LNCaP clone FGC (cell line): ENCODE measurements at places on chromosomes 4 and X.

DNA sequence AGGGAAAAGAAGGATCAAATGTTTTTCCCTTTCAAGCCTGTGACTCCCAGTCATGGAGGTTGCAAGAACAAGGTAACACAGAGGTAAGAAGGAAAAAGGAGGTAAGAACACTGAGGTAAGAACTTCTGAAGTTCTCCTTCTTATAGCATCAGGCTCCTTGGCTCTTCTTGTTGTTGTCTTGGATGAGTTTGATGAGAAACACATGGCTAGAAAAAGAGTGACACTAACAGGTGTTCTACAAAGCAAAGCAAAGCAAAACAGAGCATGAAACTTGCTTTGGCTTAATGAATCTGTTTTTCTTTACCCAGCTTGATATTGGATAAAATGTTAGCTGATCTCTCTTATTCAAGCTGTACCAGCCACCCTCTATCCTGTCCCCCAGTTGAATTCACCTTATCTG is 231.2 kb upstream of the F9 start:
- DNase-seq, result no peak

- no peak for DNase-seq
These were observed 219.8 kb downstream of the ZNF674 start for GRCh38 chrX:46325312-46325877.

GRCh38 chr4:598925-599324 is 22.8 kb upstream of the TMEM271 start:
- DNase-seq, result no peak

GRCh38 chrX:49999087-49999486 is 76.7 kb downstream of the CLCN5 start:
- no peak for DNase-seq

GRCh38 chr4:7929118-7929951 is 10.3 kb downstream of the AFAP1 start:
- peak; percentile 28 for DNase-seq

- DNase-seq, result no peak
These were observed 180.2 kb downstream of the RBM46 start for GRCh38 chr4:154961263-154961662.

DNA sequence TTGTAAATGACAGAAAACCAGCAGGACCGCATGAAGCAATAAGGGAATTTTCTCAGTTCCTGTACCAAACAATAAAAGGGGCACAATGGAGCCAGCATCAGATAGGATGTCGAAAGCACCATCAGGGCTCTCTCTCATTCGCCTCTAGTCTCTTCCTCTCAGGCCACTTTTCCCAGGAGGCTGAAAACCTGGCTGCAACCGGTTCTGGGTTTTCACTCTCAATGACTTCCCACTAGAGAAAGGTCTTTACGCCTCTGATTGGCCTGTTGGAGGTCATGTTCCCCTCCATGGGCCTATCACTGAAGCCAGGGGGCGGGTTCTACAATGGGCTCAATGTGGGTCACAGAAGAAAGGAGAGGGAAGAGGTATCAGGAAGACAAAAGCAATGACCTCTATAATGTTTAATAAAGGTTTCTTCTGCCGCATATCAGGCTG is 29.3 kb downstream of the ZNF827 start:
- no peak for DNase-seq

GRCh38 chr4:74366367-74366911 is 1.5 kb downstream of the EREG start:
- DNase-seq, result no peak

- DNase-seq, result no peak
These were observed 31.7 kb downstream of the ZNF275 start for GRCh38 chrX:153365670-153366069.

DNA sequence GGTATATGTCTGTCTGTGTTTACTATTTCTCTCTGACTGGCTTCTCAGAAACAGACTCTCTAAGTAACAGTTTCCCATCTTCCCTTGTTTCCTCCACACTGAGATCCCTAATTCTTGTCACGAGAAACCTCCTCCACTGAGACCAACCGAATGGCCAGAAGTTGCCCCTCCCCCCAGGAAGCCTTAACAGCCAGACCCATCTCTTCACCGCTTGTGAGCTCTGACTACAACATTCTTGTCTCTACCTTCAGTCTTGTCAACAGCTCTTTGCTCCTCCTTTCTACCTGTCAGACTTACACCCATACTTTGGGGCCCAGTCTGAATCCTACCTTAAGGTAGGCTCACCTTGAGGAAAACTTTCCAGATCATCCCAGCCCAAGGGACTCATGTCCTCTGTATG is 90.8 kb downstream of the NHSL2 start:
- DNase-seq, result no peak

- peak; percentile 35 for DNase-seq
These were observed 201.5 kb upstream of the FAM241A start for GRCh38 chr4:111943796-111944203.

DNA sequence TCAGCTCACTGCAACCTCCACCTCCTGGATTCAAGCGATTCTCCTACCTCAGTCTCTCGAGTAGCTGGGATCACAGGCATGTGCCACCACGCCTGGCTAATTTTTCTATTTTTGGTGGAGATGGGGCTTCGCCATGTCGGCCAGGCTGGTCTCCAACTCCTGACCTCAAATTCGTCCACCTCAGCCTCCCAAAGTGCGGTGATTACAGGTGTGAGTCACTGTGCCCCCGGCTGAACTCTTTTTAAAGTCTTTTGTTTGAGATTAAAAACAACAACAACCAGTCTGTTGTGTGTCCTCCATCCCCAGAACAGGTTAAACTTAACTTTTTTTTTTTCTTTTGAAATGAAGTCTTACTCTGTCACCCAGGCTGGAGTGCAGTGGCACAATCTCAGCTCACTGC is 36.3 kb upstream of the RBPJ start:
- no peak for DNase-seq

DNA sequence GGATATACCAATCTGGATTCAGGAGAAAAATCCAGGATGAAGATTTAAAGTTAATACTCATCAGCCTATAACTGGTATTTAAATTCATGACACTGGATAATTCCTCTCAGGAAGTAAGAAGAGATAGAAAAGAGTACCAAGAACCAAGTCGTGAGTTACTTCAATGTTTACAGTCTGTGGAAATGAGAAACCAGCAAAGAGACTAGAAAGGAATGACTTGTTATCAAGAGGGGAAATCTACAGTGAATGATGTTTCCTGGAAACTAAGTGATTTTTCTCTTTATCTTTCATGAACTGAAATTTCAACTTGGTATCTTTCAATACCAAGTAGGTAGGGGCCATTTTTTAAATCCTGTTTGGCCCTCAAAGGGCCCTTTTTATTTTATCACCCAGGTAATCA is 217.9 kb upstream of the AFF2 start:
- no peak for DNase-seq

DNA sequence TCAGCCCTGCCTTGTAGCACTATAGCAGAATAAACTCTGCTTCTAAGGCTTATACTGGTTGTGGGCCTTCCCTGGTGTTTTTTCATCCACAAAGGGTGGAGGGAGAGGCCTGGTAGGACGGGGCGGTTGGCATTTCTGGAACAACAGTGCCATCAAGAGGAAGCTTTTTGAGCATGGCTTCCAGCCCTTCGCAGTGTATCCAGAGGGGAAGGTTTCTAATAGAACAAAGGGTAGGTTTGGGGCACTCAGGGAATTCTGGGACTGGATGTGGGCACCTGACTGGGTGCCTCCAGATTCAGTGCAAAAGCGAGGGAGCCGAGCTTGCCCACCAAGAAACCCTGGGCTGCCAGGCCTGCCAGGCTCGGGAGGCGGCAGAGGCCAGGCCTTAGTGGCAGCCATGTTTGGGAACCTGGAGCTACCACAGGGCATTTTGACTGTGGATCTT is 229.6 kb upstream of the AGTR2 start:
- peak; percentile 71 for DNase-seq

DNA sequence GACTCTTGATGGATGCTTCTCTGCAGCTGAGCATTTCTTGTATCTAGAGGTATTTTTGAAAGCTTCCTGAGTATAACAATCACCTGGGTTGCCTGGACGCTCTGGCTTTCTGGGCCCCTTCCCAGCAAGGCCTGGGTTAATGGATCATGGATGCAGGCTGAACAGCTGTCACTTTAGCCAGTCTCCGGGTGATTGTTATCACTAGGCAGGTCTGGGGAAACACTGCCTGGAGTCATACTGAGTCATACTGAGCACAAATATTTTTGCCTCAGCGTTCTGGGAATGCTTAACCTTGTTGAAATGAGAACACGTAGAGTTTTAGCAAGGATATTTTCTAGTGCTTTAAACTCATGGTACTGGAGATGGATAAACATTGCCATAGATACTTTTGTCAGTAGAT is 102.6 kb downstream of the PHEX start:
- DNase-seq, result no peak

DNA sequence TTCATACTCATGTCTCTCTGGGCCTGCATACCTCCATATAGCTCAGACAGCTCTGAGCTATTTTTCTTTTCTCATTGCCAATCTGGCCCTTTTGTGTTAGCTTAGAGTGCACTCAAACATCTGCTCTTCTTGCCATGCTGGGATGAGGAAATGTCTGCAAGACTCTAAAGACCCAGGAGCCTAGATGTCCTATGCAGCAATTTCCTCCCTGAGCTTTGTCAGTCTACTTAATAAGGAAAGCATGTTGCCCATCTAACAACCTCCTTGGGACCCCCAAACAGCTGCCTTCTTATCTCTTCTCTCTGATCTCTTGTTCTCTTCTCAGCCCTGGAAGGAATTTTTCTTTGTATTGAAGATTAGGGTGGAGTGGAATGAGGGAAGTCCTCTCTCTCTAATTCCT is 69.2 kb downstream of the UCHL1 start:
- no peak for DNase-seq

GRCh38 chrX:31237189-31237588 is 165.3 kb upstream of the FTHL17 start:
- DNase-seq, result no peak

DNA sequence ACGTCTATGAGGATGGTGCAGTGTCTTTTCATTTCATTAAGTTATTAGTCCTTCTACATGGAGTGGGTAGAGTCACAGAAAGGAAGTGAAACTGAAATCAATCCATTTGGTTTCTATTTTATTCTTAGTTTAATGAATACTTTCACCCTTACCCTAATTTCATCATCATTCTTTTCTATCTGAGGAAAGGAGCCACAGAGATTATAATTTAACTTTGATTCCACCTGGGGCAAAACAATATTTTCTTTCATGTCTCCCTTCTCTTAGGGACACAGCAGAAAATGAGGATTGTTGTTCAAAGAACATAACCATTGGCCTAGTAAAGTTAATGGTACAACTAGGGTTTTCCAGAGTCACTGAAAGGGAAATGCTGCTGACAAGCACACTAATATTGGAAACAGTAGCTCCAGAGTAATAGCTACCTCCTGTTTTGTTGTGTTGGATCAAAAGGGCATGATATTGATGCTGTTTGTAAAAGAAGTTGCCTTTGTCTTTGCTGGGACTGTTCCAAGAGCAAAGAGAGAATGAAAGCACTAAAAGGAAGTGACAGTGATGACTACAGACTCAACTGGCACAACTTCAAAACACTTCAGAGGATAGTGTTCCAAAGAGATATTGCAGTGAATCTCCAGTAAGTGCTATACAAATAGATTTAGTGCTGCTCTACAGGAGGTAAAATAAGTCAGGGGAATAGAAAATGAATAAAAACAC is 247.1 kb upstream of the PITX2 start:
- DNase-seq, result no peak

DNA sequence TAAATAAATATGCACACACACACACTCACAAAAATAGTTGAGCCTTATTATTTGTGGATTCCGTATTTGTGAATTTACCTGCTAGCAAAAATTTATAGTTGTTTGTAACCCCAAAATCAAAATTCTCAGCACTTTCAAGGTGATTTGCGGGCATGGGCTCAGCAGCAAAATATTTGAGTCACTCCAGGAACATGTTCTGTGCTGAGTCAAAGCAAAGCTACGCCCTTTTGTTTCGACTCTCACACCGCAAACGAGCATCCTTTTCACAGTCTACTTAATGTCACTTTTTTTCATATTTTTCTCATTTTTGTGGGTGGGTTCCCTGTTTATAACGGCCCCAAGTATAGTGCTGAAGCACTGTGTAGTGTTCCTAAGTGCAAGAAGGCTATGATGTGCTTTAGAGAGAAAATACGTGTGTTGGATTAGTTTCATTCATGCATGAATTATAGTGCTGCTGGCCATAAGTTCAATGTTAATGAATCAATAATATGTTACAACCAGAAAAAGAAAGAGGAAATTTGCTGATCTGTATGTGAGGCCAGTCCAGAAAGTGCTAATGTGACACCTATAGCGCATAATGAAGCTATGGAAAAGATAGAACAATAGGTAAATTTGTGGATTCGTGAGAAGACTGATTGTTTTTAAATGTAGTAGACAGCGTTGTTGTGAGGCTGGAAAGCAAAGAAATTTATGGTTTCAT is 723.2 kb upstream of the AGA start:
- no peak for DNase-seq

- DNase-seq, result no peak
These were observed 136.3 kb downstream of the FAAH2 start for GRCh38 chrX:57422790-57423189.

GRCh38 chrX:150615356-150615755 is 46.9 kb downstream of the MTM1 start:
- DNase-seq, result no peak

GRCh38 chrX:6293716-6294115 is 65.0 kb upstream of the NLGN4X start:
- DNase-seq, result no peak

DNA sequence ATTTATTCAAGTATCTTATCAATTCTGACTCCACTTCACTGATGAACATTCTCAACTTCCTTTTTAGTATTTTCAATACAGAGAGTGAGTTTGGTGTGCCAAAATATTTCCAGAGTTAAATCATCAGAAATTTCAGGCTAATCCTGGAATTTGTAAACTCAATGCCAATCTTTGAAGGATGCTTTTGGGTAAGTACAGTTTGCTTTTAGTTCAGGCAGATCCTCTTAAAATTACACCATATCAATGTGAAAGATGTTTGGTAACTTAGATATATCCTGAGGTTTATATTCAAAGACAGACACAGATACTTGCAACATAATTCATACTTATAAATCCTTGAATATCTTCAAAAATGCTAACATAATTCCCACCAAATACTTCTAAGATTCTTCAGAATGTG is 76.0 kb upstream of the FAM47B start:
- DNase-seq, result no peak

DNA sequence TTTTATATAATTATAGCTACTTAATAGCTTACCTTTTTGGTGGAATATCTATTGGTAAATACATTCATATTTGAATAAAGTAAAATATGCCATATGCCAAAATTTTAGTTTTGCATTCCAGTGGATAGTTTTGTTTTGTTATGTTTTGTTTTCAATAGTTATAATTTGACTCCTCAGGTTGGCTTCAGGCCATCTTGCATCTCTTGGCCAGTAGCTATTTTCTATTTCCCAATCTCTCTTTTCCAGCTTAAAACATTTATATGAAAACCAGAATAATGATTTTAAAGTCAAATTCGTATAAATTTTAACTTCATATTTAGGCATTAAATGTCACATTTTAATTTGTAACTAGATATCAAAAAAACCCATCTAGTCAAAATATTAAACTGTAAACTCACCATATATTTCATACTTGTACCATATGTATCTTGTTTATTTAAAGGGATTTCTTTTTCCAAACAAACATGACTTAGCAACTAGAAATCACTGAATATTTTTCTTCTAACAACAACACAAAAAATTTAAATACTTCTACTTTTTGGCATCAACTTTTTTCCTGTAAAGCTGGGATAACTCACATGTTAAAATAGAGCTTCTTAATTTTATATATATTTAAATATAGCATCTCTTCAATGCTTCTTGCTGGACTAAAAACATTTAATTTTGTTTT is 1209.6 kb downstream of the PCDH7 start:
- no peak for DNase-seq
